ENCODE measurements at places on chromosomes 13 and 19. TPM values are rescaled to one million over a fixed set of nuclear protein-coding genes. Genes with fewer than 3 reads are reported as not detected.

GRCh38 chr19:43779820-43780219 is 953 bp downstream of the KCNN4 start:
- no peak for DNase-seq
- H3K4me3 ChIP-seq = no peak overlapping the region
- no peaks in the 10 kb centered on the region for H3K36me3 ChIP-seq
- peaks cover 5% of the 10 kb centered on the region for H3K4me1 ChIP-seq
- no peaks in the 10 kb centered on the region for H3K27me3 ChIP-seq

The CGB3 gene
- not detected for total RNA-seq

DNA sequence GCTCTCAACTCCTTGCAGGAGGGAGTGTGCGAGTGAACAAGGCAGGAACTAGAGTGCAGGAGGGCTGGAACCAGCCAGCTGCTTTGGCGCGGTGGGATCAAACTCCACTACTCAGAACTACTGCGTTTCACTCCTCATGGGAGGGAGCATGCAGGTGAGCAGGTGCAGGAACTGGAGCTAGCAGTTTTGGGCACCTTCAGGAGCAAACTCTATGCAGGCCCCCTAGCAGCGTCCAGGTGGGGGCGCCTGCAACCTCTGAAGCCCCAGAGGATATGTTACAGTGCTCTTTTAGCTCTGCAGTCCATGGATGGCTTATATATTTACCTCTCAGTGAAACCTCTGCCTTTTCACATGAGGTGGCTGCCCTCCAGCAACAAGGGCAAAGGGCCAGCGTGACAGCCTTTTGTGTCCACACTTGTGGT is 1303.4 kb downstream of the PCDH9 start:
- no peak overlapping the region for H3K27ac ChIP-seq
- no peaks in the 10 kb centered on the region for H3K4me1 ChIP-seq
- H3K36me3 ChIP-seq = no peaks in the 10 kb centered on the region

The ZNF559 gene
- total RNA-seq = 8.4 TPM

GRCh38 chr19:50695251-50696093 is 24.1 kb downstream of the SHANK1 start:
- H3K27me3 ChIP-seq = no peaks in the 10 kb centered on the region
- no peak overlapping the region for H3K27ac ChIP-seq
- no peaks in the 10 kb centered on the region for H3K36me3 ChIP-seq
- no peak overlapping the region for H3K4me3 ChIP-seq

DNA sequence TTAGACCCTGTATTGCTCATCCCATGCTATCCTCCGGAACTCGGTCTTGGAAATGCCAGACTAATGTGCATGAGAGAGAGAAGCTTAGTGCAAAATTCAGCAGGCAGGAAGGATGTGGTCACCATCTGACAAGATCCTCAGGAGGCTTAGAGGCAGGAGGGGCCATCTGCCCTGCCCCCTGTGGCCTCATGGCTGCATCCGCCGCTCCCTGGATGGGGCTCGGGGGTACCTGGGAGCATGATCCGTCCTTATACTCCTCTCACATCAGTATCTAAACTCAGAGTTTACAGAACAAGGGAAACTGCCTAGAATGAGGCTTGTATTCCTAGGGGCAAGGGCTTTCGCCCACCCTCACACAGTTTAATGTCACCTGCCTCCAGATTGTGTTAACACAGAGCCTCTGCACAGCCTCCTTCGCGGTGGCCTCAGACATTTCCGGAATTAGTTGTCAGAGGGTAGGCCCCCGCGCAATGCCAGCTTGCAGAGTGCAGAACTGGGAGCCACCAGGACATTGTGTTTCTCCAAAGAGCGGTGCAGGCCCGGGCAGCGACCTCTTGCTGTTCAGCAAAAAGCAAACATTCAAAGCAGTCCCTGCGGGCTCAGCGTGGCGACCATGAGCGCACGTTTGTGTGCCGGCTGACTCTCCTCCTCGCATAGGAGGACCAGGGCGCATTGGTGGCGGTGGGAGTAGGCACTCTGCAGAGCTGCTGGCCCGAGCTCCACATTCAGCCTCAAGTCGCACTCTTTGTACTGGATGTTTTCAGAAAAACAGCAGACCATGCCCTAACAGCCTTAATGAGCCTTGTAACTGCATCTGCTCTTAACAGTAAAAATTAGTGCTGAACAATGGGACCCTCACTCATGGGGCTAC is 39.1 kb downstream of the GPR12 start:
- H3K4me3 ChIP-seq = no peak overlapping the region
- no peaks in the 10 kb centered on the region for H3K36me3 ChIP-seq
- no peaks in the 10 kb centered on the region for H3K4me1 ChIP-seq
- H3K27me3 ChIP-seq = no peaks in the 10 kb centered on the region

- no peak overlapping the region for H3K27ac ChIP-seq
- no peaks in the 10 kb centered on the region for H3K4me1 ChIP-seq
- no peaks in the 10 kb centered on the region for H3K27me3 ChIP-seq
- no peaks in the 10 kb centered on the region for H3K36me3 ChIP-seq
Measured at GRCh38 chr13:101785858-101786257, 333.4 kb downstream of the ITGBL1 start.

Data from Karpas-422 (cell line).